ENCODE measurements at places on chromosomes 1 and 21. TPM values are rescaled to one million over a fixed set of nuclear protein-coding genes. Genes with fewer than 3 reads are reported as not detected.

DNA sequence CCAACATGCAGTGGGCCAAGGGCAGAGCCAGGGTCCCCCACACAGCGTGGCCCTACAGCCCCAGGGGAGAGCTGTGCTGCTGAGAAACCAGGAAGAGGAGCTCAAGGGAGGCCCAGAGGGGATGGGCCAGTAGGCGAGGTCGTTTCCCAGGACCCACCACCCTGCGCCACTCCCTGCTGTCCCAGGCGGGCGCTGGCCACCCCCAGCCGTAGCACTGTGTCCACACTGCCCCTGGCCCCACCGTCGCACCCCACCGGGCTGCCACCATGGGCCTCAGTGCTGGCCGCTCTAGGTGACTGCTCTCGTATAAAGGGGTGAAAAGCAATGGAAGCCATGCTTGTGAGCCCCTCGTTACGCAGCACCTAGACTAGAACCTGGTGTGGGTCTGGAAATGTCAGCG, 22.4 kb downstream of the NADK start:
- no peak for DNase-seq

- no peak for DNase-seq
Measured at GRCh38 chr1:27153927-27154358, 982 bp downstream of the SLC9A1 start.

- DNase-seq, result no peak
Measured at GRCh38 chr1:225422031-225422605, 5.7 kb downstream of the LBR start.

DNA sequence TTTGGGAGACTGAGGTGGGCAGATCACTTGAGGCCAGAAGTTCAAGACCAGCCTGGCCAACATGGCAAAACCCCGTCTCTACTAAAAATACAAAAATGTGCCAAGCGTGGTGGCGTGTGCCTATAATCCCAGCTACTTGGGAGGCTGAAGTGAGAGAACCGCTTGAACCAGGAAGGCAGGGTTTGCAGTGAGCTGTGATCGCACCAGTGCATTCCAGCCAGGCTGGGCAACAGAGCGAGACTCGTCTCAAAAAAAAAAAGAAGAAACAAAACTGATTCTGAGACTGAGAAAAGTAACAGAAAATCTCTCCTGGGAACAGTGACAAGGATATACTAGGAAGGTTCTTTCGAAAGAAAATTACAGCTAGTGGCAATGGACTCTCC, 20.9 kb downstream of the USP48 start:
- DNase-seq, result peak; percentile 46

- peak; percentile 79 for DNase-seq
Measured at GRCh38 chr1:30321996-30322858, 401.2 kb downstream of the MATN1 start.

DNA sequence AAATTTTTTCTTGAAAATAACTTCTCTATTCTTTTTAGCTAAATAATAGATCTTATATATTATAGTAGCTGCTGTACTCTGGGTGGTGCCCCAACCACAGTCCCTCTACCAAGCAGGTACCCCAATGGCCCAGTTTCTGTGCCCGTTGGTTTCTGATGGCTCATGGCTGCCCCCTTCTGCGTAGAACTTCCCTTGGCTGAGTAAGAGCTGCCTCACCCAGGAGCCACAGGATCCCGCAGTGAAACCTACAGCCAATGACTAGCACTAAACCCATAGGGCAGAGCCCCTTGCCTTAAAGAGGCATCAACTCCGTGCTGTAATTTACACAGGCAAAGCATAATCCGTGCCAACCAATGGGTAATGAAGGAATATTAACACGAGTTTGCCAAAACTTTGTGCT, 247.5 kb downstream of the USH2A start:
- no peak for DNase-seq

- no peak for DNase-seq
Measured at GRCh38 chr1:197392541-197392940, 124.5 kb downstream of the CRB1 start.

DNA sequence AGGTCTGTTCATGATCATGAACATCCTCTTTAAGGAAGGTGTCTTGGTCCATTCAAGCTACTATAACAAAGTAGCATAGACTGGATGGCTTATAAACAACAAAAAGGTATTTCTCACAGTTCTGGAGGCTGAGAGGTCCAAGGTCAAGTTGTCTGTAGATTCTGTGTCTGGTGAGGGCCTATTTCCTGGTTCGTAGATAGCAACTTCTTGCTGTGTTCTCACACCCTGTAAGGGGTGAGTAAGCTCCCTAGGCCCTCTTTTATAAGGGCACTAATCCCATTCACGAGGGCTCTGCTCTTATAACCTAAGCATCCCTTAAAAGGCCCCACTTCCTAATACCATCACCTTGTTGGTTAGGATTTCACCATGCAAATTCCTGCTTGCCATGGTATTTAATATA, 347.7 kb downstream of the PTBP2 start:
- DNase-seq, result no peak

DNA sequence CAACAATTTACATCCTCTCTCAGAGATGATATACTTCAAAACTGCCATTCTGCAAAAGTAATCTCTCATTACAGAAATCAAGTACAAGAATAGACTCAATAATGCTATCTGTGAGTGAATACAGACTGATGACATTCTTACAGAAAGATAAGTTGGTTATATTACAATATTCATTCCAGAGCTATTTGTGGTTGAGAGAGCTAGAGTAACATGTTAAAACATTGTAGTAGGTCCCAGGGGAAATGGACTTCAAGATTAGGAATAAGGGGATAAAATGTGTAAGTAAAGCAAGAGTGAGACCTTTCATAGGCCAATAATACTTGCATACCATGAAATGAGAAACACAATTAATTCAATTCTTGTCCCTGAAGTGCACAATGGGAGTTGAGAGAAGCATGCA, 1.5 kb downstream of the F13B start:
- no peak for DNase-seq

GRCh38 chr1:42841010-42841409, 5.4 kb upstream of the ZNF691 start:
- no peak for DNase-seq

DNA sequence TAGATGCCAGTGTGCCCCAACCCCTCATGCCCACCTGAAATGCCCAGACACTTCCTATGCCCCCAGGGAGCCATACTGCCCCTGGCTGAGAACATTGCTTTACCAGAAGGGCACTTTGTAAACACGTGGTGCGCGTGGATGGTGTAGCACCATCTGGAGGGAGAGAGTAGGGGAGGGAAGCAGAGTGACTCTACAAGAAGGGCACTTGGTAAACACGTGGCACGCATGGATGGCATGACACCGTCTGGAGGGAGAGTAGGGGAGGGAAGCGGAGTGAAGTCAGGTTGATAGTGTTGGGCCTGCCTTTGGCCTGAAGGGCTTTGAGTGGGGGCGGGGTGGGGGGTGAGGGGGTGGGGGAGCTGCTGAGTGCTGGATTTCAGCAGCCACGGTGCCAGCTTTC, 324.0 kb upstream of the VAMP3 start:
- no peak for DNase-seq

DNA sequence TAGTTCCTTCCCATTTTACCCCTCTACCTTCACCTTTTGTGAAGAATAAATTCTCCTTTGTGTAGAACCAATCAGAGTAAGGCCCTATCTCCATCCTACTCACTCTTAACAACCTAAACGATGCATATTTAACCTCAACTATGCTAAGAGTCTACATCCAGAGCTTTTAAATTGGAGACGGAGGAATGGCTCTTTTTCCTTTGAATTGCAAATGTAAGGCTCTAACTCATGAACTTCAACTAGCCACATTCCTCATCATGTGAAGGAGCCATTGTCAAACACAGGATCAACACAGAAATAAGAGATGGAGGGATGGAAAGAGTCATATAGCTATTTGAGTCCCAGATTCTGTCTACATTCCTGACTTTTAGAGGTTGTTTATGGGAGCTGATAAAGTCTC, 18.2 kb downstream of the DEPDC1 start:
- no peak for DNase-seq

DNA sequence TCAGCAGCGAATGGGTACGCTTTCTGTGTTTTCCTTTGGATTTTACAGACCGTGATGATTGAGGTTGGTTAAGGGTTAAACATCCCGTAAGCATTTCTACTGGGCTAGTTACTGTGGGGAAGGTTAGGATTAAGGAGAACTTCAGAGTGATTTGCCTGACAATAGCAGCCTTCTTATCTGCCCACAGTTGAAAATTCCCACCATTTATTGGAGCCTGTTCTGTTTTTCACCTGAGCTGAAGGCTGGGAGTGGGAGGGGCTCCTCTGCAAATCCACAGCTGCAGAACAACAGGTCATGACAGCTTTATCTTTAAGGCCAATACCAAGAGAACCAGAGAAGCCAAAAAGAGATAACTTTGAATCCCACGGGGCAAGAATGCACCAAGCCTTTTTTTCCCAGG, 168.6 kb downstream of the KAZN start:
- no peak for DNase-seq

- no peak for DNase-seq
Measured at GRCh38 chr1:89608319-89608983, 24.5 kb upstream of the LRRC8C start.

- DNase-seq, result no peak
Measured at GRCh38 chr1:65221638-65222339, 73.8 kb downstream of the AK4 start.

GRCh38 chr1:3588395-3588794, 22.9 kb downstream of the MEGF6 start:
- no peak for DNase-seq

DNA sequence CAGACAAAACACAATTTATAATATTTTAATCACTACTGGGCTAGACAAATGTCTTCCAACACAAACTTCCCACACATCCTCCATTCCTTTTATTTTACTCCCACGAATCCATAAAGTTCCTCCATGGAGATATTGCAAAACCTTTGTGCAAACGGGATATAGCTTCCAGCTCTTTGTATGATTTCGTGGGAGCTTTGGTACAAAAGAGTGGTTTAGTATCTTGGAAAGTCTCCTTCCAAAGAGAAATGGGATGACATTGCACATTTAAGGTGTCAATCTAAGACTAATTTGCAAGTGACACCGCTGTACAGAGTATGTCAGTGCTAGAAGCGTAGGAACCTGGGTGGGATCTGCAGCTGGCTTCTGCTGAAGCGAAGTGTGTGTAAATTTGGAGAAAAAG, 455.2 kb upstream of the RUNX1 start:
- no peak for DNase-seq

Gene CHRM3
- 0.37 TPM for total RNA-seq

Gene OR2T2
- not detected for total RNA-seq

Gene TCP10L
- total RNA-seq, result 1.3 TPM

Gene BNIPL
- 0.55 TPM for total RNA-seq

All from osteocyte (in vitro differentiated cells).